Cerebellar cortex (tissue), 1 donor: ENCODE measurements at places on chromosomes 3 and 15.
A peak's percentile ranks its signal among the peaks of the same experiment; 100 is the strongest.

DNA sequence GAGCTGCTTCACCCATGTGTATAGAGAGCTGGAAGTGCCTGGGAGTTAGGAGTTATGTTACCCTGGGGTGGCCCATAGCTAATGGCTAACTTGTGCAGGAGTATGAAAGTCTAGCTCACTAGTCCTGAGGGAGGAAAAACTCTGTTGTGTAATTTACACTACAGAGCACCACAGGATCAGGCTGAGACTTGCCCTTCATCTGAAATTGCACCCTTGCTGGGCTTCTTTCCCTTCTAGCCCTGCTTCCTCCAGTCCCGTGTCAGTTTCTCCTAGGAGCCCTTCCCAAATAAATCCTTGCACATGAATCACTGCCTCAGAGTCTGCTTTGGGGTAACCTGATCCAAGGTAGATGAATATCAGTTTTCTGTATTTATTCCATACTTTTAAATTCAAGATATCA is 40.0 kb downstream of the CTXND1 start:
- no peak for DNase-seq

GRCh38 chr3:123535580-123535979 is 49.3 kb downstream of the HACD2 start:
- DNase-seq: no peak

DNA sequence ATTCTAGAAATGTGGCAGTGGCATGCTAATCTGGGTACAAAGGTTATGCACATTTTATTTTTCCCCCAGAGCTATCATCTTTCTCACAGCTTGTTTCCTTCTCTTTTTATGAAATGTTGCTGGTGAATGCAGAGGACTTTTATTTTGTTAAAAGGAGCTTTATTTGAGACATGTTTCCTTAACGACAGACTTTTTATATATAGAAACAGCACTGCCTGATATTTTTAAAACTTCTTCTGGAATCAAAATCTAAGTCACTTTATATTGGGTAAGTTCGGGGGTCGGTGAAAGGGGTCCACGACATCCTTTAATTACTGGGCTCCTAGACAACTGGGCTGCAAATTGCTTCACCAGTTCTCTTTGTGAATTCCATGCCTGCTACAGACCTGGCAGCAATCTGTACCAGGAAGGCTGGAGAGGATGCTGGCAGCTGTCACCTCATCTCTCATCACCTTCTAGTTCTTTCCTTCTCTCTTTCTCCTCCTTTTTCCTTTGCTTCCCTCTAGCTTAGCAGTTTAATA is 464.7 kb downstream of the PDCD6IP start:
- peak; percentile 88 for DNase-seq

DNA sequence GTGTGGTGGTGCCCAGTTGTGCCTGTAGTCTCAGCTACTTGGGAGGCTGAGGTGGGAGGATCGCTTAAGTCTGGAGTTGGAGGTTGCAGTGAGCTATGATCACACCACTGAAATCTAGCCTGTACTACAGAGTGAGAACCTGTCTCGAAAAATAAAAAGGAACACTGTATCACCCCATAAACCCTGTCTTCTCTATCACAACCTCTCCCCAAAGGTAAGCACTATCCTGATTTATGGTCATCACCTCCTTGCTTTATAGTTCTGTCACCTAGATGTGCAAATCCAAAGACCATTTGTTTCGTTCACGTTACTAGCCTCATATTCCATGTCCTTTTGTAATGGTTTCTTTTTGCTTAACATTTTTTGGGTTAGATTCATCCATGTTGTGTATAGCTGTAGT is 50.0 kb upstream of the GCNT3 start:
- no peak for DNase-seq

- no peak for DNase-seq
Observed at GRCh38 chr15:92009162-92009561, 155.7 kb downstream of the SLCO3A1 start.

DNA sequence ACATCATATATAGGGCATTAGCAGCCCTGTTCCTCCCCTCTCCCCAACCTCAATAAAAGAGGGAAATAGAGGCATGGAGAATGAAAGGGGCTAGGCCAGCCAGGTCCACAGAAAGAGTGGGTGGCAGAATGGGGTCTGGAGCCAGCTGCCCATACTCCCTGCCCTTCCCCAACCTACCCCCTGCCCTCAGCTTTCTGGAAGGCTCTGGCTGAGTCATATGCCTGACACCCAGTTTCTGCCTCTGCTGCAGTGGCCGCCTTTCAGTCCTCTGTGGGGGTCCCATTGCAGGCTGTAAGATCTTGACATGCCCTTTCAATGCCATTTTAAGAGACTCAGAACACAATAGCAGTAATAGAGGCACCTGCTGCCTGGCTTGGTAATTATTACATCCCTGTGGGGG is 95.7 kb downstream of the LINGO1 start:
- DNase-seq: no peak

GRCh38 chr3:111692593-111693552 is 97.7 kb upstream of the ZBED2 start:
- no peak for DNase-seq

- DNase-seq: no peak
Observed at GRCh38 chr3:169192643-169193042, 470.9 kb downstream of the MECOM start.

GRCh38 chr3:16795581-16795980 is 89.2 kb upstream of the PLCL2 start:
- DNase-seq: no peak

- DNase-seq: no peak
Observed at GRCh38 chr3:71219744-71220638, 363.5 kb downstream of the FOXP1 start.

DNA sequence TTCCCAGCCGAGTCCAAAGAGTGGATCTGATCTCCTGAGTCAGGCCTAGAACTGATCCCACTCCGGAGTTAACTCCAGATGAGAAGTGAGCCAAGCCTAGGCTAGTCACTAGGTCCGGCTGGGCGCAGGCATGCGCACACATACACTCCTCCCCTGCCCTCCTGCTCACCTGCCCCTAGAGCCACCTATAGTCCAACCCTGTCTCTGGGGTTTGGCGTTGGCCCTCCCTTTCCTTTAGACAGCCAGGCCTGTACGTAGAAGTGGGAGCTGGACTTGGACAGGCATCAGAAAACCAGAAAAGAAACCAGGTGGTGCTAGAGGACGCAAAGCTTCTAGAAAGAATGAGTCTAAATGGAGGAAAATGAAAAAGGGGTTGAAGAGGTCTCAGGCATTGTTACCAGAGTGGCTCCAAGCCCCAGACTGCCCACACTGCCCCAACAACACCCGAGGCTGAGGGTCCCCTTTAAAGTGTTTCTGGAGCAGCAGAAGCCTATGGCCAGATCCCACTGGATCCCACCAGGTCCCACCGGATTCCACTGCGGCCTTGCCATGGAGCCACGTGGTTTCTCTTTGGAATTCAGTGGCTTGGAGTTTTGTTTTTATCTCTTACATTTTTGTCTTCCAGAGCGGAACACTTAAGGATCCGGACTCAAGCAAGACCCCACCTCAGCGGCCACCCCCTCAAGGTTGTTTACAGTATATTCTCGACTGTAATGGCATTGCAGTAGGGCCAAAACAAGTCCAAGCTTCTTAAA is 24.2 kb upstream of the TIMP4 start:
- DNase-seq: no peak
